ENCODE measurements at places on chromosomes 16 and 17. TPM values are rescaled to one million over a fixed set of nuclear protein-coding genes. Genes with fewer than 3 reads are reported as not detected.

The SLC38A8 gene
- total RNA-seq = not detected

The RNF167 gene
- total RNA-seq = 29.9 TPM

The SLC13A2 gene
- not detected for total RNA-seq

The JPT1 gene
- 139 TPM for total RNA-seq

The CACNG1 gene
- total RNA-seq = not detected

The TP53TG3 gene
- not detected for total RNA-seq

The TERB1 gene
- total RNA-seq = not detected

The OXLD1 gene
- 30.5 TPM for total RNA-seq

The ARL5C gene
- total RNA-seq = not detected

The KCNAB3 gene
- under 0.01 TPM for total RNA-seq

The CEP295NL gene
- total RNA-seq = 2.9 TPM

The SERPINF2 gene
- total RNA-seq = not detected

The RAI1 gene
- 9.4 TPM for total RNA-seq

The KRTAP3-2 gene
- total RNA-seq = not detected

The DYNLRB2 gene
- 0.73 TPM for total RNA-seq

The NPIPA3 gene
- total RNA-seq = not detected

The OR2C1 gene
- not detected for total RNA-seq

The CLEC19A gene
- total RNA-seq = not detected

The WNT3 gene
- 0.37 TPM for total RNA-seq

The GDPD3 gene
- total RNA-seq = 1.8 TPM

The RFNG gene
- total RNA-seq = 38.5 TPM

The KRT34 gene
- 0.59 TPM for total RNA-seq

The KCNJ18 gene
- total RNA-seq = not detected

The CCL13 gene
- not detected for total RNA-seq

The DNAI2 gene
- total RNA-seq = not detected

The FAM234A gene
- total RNA-seq = 50.4 TPM

The ZNF750 gene
- not detected for total RNA-seq

The SCGB1C2 gene
- not detected for total RNA-seq

Measured in subcutaneous preadipocyte (primary cell).